Foreskin melanocyte (primary cell): ENCODE measurements at places on chromosomes 13 and 19.

DNA sequence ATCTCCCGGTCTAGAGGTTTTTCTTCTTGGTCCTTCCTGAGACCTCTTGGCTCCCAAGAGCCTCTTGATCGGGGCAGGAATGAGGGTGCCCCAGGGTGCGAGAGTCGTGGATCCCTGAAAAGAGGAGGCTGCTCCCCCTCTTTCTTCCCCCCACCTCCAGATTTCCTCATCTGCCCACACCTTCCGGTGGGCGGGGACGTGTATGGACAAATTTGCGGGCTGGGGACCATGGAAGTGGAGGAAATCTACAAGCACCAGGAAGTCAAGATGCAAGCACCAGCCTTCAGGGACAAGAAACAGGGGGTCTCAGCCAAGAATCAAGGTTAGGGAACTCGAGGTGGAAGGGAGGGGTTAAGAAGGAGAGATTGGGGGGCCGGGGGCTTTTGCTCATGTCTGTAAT, at the start of gene MCEMP1:
Gene MCEMP1, plus strand, starts transcription at position 237 of the 400 bp plus-strand sequence. Its CDS starts 31 bp downstream, at position 268.
- no peak for DNase-seq

- DNase-seq = no peak
Measured at GRCh38 chr13:20019043-20019442, 60.5 kb downstream of the ZMYM2 start.

GRCh38 chr19:29800100-29800825, 11.5 kb upstream of the CCNE1 start:
- no peak for DNase-seq

DNA sequence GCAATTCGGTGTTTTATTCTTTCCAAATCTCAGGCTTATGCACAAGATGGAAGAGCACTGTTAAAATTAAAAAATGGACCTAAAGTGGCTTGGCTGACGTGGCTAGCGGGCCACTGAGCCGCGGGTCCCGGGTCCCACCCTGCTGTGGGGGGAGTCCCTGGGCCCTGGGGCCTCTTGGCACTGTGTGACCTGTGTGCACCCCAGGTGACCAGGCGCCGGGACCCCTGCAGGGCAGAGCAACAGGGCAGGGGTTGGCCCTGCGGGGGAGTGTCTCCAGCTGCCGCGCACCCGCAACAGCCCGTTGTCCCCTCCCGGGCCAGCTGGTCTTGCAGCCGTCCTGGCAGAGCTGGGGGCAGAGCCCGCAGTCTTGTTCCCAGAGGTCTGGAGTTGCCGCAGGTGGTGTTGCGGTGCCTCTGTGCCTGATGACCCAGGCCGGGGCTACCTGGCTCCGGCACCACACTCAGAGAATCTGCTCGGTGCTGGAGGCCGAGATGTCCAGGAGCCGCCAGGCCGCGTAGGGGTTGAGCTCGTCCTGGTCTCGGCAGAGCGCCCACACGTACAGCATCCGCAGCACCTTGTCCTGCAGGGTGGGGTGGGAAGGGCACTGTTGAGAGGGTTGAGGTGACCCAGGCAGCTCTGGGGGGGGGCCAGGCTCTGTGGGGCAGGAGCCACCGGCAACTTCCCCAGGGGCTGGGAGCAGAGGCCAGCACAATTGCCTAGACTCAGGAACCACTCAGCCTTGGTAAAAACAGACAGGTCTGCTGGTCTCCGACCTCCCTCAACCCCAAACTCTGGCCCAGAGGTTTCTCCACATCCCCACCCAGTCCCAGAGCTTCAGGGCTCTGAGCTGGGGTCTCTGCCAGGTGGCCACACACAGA, 1.0 kb upstream of the CTXN1 start:
- no peak for DNase-seq

DNA sequence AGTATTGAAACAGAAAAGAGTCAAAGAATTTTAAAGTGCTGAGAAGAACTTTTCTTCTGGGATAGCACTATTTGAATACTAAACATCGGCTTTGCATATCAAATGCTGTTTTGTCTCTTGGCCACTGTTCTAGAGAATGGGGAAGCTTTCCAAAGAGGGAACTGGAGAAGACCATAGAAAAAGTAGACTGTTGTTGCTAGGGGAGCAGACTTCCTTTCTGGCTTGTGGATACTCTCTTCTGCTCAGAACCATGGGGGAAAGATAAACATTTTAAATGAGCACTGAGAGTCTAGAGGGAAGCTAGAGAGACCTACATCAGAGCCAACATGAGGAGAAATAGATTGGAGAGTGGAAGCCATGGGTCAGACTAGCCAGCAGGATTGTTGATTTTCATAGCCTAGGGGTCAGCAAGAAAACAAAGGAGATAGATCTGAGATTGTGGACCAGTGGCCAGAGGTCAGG, 315.7 kb downstream of the KCTD12 start:
- DNase-seq = no peak

DNA sequence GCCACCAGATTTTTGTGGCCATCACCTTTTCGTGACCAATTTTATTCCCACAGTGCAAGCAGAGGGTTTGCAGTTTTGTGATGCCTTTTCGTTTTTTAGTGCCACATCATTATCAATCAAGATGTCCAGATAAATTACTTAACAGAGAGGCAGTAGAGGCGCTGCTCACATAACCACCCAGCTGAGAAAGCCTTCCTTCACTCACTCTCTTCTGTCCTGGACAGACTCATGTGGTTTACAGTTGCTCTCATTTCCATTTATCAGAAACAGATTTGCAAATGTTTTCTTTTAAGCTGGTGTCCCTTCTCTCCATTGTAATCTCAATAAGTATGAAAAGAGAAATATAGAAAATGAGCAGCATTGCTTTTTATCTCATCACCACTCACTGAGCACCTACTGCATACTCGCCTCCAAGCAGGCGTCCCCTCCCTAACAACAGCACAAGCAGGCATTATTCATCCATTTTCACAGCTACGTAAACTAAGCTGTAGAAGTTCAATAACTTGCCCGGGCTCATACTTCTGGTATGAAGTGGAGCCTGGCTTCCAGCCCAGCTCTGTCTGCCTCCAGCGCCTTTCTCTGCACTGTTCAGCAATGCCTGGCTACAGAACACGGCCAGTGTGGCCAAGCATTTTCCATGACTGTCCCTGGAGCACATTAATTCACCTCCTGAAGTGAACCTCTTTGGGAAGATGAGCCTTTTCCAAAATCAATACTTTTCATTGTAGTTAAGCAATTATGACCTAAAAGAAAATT, 34.6 kb upstream of the KATNAL1 start:
- peak; percentile 43 for DNase-seq

DNA sequence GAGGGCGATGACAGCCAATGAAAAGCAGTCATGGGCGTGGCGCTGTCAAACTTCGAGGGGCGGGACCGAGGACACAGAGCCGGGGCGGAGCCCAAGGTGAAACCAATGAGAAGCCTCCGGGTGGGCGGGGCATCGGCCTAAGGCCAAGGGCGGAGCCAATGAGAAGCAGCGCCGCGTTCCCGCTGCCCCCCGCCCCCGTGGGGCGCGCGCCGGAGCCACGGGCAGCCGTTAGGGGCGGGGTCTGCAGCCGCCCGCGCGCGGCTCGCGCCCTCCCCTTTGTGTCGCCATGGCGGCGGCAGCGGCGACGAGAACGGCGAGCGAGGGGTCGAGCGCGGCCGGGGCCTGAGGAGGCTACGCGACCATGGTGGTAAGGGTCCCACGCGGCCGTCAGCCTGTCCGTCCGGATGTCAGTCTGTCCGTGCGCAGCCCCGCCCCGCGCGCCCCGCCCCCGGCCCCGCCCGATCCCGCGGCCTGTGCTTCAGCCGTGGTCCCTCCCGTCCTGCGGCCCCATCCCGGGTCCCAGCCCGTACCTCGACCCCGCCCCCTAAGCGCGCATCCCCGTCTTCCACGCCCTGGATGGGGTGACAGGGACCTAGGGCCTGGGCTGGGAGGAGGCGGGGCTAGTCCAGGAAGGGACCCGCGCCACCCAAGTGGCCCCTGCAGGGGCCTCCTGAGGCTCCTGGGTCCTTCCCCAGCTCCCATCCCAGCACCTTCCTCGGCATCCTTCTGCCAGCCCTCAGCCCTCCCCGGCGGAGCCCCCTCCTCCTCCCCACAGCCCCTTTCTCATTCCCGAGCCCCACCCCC, at the start of gene ARHGAP33:
Gene ARHGAP33, plus strand, starts transcription at position 267 of the 804 bp plus-strand sequence. Its CDS starts 95 bp downstream, at position 362.
- DNase-seq = peak; percentile 91

DNA sequence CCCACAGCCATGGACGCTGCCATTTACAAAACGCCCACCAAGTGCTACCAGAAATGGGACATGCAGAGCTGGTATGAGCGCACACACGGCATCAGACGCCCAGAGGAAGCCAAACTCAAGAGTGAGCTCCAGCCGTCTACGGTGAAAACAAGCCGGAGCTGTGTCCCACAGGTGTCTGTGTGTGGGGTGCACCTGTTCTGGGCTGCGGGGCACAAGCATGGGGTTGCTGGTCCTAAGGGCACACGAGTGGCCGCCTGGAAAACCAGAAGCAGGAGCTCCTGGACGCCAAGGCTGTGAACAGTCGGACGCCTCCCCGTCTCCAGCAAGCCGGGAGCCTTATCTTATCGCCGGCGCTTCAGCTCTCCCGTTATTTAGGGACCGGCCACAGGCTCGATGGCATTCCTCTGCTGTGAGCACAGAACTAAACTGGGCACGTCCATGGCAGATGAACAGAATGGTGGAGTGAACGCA, 1.3 kb downstream of the ADPRHL1 start:
- DNase-seq = no peak

DNA sequence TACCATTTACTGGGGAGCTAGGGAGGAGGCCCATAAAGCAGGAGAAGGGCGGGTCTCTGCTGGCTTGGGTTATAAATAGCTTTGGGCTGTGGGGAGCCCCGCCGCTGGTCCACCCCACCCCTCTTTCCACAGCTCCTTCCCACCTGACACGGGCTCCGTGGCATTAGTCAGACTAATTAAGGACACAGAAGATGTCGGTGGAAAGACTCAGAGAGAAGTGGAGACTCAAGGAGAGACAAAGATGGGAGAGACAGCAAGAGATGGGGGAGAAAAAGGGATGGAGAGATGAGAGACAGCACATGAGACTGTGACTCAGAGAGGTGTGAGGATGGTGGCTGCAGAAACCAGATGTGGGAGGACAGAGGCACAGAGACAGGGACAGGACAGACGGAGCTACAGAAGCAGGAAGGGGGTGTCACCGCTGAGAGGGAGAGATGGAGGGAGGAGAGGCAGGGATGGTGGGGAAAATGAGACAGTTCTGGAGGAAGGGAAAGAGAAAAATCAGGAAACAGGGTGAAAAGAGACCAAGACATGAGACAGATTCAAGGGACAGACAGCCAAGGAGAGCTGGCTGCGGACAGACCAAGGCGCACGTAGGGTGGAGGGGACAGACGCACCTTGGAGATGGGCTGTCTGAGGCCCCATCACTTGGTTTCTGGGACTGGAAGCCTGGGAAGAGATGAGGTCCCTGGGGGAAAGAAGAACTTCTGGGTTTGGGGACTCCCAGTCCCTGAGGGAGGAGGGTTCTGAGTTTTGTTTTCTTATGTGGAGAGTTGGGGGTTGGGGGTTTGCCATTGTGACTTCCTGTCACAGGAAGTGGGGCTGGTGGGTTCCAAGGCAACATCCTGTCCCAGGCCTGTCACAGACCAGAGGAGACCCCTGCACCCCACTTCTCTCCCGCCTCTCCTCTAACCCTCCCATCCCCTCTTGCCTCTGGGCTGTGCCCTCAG, 4.1 kb downstream of the ARHGEF1 start:
- DNase-seq = no peak

DNA sequence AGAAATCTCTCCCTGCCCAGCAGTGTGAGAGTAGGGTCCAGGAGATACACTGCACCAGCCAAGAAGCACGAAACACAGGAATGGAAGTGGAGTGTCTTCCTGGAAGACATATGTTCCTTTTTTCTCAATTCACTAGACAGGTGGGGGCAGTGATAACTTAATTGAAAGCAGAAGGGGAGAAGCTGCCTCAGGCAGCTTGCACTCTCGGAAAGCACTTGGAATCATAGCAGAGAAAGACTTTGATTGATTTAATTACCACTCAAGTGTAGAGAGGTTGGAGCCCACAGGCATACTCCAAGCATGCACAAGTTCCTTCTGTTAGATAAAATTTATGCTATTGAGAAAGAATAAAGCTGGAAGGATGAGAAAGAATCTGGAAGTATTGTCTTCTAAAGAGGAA, 249.4 kb downstream of the SLITRK6 start:
- DNase-seq = no peak

DNA sequence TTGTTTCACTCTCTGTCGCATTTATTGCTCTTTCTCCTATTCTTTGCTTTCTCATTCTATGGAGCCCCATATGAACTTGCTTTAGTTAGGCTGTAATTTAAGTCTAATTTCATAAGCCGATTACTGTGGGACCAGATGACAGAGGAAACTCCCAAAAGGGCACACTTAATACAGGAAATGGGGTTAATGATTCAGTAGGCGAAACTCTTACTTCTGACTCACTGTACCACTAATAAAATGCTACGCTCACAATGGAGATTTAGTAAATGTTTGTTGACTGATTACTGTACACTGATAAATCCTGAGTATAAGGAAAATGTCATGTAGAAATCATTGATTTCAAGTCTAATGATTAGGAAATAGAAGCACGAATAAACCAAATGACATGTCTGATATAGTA, 276.4 kb downstream of the KLF5 start:
- peak; percentile 71 for DNase-seq

DNA sequence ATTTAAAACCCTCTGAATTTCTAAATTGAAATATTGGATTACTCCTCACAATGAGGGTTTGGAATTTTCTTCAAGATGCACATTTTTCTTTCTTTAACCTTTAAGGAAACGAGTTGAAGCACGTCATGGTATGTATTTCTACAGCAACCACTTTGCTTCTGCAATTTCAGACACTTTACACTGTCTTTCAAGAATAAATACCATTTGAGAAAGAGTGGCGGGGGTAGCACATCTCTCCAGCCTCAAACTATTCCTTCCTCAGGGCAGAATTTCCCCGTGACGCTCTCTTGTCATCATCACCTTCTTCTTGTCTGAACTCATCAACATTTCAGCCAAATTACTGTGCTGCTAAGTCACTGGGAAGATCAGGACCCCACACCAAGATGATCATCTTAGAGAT, 1073.4 kb downstream of the EFNB2 start:
- no peak for DNase-seq

DNA sequence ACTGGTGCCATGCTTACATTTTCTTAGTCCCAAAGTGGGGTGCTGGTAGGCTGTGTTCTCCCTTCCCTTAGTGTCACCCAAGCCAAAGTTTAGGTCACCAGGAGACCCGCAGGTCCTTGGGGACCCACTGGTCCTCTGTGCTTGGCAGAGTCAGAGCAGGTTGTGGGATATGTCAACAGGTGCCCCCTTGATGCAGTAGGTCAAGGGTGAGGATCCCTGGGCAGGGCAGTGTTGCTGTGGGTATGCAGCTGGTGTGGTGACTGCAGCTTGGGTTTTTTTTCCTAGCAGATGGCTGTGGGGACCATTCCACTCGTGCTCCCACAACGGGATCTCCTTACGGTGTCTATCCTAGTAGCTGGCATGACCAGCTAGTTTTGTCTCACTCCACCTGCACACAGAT, 23.7 kb downstream of the NHLRC3 start:
- DNase-seq = no peak

DNA sequence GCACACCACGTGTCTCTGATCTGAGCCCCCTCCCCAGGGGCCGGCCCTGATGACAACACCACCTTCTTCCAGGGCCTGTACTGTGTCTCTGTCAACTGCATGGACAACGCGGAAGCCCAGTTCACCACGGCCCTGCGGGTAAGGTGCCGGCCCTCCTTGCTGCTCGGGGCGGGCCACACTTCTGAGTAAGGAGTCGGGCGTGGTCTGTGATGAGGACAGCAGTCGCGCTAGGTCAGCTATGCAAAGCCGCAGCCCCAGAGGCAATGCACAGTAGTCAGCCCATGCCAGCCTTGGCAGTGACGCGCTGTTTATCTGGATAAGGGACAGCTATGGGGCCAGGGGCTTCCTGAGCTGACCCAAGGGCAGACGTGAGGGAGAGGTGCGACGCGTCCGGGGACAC, 24.6 kb downstream of the MAU2 start:
- DNase-seq = no peak

- DNase-seq = no peak
Measured at GRCh38 chr13:28559636-28560259, 64.8 kb upstream of the FLT1 start.
